Stimulated activated CD4-positive, alpha-beta T cell treated with anti-CD3 and anti-CD28 coated beads, TNF-alpha, amount 100 ng/mL, for 24 hours (primary cell): ENCODE measurements at places on chromosomes 2 and 18.

DNA sequence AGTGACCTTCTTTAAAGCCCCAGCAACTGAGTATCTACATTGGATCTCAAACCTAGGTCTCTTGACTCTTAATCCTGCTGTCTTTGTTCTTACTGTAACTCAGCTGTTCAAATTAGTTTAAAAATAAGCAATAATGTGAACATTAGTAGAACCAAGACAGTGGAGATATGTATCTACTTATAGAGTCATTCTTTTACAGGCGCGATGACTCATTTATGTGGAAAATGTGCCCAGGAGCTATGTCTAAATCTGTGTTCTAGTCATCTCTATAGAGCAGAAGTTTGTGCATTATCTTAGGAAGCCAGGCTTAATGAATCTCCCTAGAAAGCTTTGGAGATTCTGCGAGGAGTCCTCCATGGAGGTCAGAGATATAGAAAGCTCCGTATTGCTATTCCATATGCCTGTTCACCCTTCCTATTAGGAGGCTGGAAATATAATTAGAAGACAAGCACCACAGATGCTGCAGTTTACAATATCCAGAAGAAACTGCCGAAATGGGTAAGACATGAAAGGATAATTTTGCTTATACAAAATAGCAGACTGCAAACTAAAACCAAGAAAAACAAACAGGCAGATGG lies 211.6 kb downstream of the TRIB2 start:
- no peak for DNase-seq

DNA sequence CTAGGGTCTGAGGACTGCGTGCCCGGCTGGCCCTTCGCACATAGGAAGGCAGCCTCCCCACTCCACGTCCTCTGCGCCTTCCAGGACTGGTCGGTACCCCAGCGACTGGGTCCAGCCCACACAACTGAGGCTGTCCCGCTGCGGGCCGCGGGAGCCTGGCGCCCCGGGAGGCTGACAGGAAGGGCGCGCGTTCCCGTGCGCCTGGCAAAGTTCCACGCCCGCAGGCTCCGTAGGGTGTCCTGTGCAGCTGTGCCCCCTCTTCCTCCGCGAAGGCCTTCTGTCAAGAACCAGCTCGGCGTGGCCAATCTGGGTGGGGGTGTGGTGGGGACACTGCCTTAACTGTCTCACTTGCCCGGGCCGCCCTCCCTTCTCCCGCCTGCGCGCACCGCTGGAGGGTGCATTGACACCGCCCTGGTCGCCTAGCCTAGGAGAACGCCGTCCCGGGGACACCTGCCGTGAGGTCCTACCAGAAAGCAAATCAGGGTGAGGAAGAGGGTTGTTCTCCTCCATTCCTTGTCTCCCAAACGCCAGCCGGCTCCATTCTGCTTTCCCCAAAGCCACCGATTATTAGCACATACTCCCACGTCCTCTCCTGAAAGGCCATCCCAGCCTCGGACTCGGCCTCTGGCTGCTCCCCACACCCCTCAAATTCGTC lies 618 bp upstream of the LYPD1 start:
- DNase-seq: no peak

GRCh38 chr2:145431181-145431951 lies 911.4 kb upstream of the ZEB2 start:
- DNase-seq: no peak

GRCh38 chr2:228624733-228625132 lies 443.2 kb upstream of the SPHKAP start:
- DNase-seq: no peak

DNA sequence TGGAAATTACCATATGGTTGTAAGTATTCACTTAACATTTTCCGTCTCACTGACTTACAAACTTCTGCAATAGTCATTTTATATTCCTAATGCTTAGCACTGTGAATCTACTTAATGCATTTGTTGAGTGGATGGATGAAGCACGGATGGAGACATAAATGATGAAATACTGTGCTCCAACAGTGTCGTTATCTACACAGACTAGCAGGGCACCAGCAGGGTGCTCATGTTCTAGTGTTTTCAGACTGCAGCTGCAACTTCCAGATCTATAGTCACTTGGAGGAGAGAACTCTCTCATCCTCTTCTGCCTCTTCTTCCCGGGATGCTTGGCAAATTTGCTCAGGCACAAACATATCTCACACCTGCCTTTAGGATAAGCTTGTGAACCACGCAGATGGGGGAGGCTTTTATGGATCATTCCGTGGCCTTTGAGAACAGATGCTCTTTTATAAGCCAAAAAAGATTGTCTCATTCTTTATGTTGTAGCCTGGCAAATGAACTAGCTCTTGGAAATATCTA lies 797.7 kb downstream of the MBD2 start:
- DNase-seq: no peak

DNA sequence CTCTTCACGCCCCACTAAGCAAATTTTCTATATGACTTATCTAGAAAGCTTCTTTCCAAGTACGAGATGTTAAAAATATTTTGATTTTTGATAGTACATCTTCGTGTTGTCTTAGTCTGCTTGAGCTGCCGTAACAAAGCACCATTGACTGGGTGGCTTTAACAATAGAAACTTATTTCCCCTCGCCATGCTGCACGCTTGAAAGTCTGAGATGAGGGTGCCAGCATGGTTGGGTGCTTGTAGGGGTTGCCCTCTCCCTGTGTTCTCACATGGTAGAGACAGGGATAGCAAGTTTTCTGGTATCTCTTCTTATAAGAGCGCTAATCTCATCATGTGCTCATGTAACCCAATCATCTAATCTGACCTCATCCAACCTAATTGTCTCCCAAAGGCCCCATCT lies 106.2 kb downstream of the TANC1 start:
- DNase-seq: no peak

DNA sequence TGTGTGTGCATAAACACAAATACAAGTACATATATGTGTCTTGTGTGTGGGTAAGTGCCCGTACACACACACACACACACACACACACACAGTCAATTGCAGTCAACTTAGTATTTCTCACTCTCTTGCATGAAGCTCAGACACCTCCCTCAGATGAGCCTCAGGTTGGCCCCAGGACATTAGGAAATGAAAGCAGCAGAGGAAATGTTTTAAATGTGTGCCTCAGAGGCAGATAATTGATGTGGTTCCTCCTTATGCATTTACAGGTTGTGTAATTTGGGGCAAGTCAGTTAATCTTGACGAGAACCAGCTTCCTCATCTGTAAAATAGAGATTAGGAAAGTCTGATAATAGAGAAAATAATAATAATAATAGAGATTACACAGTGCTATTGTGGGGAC lies 814.0 kb upstream of the ID2 start:
- no peak for DNase-seq

DNA sequence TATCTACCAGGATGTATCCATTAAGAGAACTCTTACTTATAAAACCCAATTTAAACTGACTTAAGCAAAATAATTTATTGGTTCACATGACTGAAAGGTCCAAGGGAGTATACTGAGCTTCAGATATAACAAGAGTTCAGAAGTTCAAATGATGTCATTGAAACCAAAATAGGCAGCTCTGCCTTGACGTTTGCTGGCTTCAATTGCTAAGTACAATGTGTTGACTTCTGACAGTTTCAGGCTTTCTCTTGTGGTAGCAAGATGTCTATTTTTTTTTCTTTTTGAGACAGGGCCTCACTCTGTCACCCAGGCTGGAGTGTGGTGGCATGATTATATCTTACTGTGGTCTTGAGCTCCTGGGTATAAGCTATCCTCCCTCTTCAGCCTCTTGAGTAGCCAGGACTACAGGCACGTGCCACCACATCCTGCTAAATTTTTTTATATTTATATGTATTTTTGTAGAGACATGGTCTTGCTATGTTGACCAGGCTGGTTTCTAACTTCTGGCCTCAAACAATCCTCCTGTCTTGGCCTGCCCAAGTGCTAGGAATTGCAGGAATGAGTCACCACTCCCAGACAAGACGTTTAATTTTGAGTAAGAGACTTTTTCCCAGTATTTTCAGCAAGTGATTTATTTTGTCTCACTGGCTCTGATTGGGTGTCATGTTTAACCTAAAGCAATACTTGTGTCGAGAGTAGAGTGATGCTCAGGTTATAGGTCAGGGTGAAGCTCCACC lies 184.8 kb downstream of the NR4A2 start:
- DNase-seq: no peak

DNA sequence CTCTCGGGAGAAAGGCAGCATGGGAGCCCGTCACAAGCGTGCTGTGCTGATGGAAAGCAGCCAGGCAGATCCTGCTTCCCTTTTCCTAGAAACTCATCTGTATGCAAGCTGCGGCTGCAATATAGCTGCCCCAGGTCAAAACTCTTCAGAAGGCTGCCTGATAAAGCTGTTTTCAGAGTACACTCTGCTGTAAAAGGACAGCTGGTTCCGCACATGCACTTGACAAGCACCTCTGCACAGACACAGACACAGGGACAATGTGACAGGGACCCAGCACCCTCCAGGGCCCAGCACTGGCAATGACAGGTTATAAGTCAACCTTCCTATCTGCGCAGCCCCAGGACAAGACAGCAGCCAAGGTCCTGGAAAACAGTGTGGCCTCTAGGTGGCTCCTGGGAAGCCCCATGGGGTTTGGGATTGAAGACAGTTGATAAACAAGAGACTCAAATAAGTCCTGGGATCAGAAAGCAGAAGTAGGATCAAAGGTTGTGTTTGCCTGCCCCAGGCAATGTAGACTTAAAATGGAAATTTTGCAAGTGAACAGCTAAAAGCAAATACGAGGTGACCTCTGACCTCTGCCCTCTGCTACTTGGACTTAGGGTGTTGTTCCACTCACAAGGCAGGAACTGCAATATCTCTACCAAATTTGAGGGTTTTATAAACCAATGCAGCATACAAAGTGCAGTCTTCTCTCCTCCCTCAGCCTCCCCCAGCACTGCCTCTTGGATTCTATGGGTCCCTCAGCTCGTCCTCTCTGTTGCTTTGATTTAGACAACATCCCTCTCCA lies 16.9 kb downstream of the SLC66A2 start:
- no peak for DNase-seq

- DNase-seq: no peak
Observed at GRCh38 chr2:103435010-103435409, 673.2 kb downstream of the TMEM182 start.

DNA sequence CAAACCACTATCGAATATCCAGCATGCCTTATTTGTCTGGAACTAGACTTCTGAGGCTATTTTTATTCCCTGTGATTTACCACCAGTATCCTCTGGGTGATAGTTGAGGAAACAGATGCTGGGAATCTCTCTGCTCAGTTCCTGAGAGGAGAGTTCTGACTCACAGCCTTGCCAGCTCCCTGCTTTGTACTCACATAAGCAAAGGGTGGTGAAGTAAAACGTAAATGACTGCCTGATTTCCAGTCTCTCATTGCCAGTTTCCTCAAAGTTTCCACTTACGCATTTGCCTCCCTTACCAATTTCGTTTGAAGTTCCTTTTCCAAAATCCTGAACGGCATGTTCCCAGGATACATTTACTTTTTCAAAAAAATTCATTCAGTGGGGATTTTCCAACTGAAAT lies 69.2 kb upstream of the HNRNPA3 start:
- DNase-seq: no peak

GRCh38 chr2:183495589-183496267 lies 371.5 kb downstream of the NUP35 start:
- DNase-seq: no peak

GRCh38 chr2:27175330-27175729 lies 26.5 kb downstream of the TCF23 start:
- no peak for DNase-seq

GRCh38 chr2:199679883-199680282 lies 171.1 kb downstream of the FTCDNL1 start:
- no peak for DNase-seq

GRCh38 chr2:10768063-10768507 lies 44.5 kb downstream of the PDIA6 start:
- no peak for DNase-seq

DNA sequence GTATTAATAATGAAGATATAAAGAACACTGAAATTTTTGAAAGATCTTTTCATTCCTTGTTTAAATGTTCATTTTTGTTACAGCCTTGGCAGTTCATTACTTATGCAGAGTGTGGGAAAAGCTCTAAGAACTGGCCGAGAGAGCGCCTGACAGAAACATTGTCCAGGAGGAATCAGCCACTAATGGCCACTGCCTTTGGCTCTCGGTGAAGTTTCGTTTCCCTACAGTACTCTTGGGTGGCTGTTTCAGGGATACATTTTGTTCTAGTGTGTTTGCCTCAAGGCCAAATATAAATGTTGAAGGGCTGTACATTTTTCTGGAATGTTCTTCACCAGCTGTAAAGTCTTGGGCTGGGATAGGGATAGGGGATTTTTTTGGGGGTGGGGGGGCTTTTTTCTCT lies 10.7 kb downstream of the SPTBN1 start:
- DNase-seq: no peak

- DNase-seq: no peak
Observed at GRCh38 chr2:126714191-126714965, 58.4 kb downstream of the GYPC start.

GRCh38 chr2:3433339-3433699 lies 53.8 kb downstream of the TRAPPC12 start:
- no peak for DNase-seq

DNA sequence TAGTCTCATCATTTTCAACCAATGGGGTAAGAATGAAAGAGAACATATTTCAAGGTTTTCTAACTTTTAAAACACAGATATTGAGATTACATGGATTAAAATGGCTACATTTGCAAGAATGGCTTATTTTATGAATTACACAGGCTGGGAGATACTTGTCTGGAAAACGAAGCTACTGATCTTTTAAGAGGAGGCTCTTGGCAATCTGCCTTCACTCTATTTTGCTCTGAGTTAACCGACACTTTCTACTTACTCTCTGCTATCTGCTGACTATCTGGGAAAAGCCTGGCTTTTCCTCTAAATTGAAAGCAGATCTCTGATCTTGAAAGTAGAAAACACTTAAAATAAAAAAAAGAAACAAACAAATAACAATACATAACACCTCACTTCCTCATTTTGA lies 325.4 kb upstream of the LINC00305 start:
- no peak for DNase-seq

GRCh38 chr2:1787755-1788477 lies 43.6 kb upstream of the PXDN start:
- no peak for DNase-seq

DNA sequence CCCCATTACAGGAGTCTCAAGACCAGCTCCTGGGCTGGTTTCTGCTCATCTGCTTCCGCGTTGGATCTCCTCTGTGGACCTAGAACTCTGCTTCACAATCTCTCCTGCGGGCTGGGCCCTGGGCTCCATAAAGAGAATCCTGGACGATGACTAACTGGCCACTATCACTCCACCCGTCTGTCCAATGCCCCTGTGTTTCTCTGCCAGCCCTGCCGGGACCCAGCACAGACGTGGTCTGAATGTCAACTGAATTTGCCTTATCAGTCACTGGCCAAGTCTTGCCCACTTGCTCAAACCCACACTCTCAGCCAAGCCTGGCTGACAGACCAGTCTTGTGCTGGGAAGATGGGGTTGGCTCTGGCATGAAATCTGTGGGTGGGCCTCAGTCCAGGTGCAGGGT lies 17.4 kb downstream of the KIF3C start:
- no peak for DNase-seq

GRCh38 chr2:68739595-68740399 lies 5.2 kb downstream of the ARHGAP25 start:
- DNase-seq: no peak

GRCh38 chr2:164933671-164934189 lies 21.6 kb downstream of the SLC38A11 start:
- no peak for DNase-seq

- DNase-seq: no peak
Observed at GRCh38 chr2:37764739-37765138, 93.3 kb upstream of the CDC42EP3 start.

- no peak for DNase-seq
Observed at GRCh38 chr18:12849548-12849947, 34.5 kb downstream of the PTPN2 start.

- no peak for DNase-seq
Observed at GRCh38 chr2:234631646-234632514, 135.0 kb upstream of the ARL4C start.

- no peak for DNase-seq
Observed at GRCh38 chr2:23118894-23119293, 266.1 kb upstream of the KLHL29 start.
